ENCODE measurements at places on chromosomes 3 and 15.

DNA sequence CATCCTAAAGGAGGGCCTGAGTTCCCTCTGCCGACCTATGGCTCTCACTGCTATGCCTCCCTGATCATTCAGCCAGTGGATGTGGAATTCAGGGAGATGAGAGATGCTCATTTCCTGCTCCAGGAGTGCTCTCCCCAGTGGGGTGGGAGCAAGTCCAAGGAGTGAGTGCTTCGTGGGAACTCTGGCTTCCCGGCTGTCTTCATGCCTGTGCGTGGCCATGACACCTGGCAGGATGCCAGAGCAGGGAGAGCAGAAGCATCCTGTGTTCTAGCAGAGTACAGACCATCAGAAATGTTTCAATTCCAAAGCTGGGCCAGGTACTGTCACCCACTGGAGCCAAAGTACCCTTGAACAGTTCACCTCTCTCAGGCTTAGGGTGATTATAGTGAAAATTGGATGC lies 45.1 kb downstream of the APH1B start:
- no peak for DNase-seq

- no peak for DNase-seq
Measured at GRCh38 chr3:135191708-135192107, 396.6 kb downstream of the EPHB1 start.

DNA sequence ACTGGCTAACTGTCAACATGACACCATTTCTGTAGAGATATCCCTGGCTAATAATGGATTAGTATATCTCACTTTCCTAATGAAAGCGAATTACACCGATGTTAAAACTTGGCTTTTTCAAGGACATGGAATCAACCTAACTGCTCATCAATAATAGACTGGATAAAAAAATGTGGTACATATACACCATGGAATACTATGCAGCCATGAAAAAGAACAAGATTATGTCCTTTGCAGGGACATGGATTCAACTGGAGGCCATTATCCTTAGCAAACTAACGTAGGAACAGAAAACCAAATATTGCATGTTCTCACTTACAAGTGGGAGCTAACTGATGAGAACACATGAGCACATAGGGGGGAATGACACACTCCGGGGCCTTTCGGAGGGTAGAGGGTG lies 62.6 kb downstream of the ZIC1 start:
- DNase-seq, result no peak

- no peak for DNase-seq
Measured at GRCh38 chr3:78799681-78800080, 968.1 kb downstream of the ROBO1 start.

GRCh38 chr3:144444061-144444460 lies 472.4 kb downstream of the DIPK2A start:
- DNase-seq, result no peak

DNA sequence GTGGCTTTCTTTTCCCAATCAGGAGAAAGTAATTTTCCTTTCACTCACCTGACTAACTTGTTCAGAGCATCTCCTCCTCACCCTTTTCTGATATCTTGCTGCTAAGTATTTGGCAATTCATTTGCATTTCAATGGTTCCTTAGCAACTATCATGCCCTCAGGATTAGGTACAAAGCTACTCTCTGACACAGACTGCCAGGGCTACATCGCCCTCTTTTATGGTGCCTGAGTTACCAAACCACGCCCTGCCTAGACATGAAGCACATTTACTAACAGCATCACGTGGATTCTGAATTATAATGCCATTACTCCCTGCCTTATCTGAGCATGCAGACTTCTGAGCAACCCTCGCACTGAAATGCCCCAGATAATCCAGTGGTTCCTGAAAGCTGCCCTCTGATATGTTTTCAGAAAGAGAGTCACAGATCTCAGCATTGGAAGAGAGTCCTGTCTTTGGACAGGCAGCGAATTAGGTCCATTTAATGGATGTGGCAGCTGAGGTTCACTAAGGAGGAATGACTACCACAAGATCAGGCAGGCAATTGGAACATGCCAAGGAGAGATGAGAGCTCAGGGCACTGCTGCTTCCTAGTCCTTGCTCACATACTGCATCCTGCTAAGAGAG lies 14.5 kb downstream of the EPHB1 start:
- DNase-seq, result no peak

GRCh38 chr3:114892880-114893279 lies 254.2 kb downstream of the ZBTB20 start:
- no peak for DNase-seq

DNA sequence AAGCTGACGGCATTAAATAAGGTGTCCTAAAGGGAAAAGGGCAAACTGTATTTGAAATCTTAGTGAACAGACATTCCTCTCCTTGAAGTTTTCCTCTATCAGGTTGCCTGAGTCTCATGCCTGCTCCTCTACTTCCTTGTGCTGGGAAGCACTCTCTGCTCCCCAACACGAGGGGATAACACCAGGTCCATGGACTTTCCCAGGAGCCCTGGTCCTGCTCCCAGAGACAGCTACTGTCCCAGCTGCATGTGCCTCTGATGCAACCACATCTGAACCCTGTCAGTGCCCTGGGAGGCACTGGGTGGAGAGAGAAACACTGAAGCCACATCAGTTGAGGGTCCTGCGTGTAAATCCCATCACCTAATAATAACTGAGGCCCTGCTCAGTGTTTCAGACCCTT lies 7.4 kb downstream of the TLR9 start:
- DNase-seq, result no peak

DNA sequence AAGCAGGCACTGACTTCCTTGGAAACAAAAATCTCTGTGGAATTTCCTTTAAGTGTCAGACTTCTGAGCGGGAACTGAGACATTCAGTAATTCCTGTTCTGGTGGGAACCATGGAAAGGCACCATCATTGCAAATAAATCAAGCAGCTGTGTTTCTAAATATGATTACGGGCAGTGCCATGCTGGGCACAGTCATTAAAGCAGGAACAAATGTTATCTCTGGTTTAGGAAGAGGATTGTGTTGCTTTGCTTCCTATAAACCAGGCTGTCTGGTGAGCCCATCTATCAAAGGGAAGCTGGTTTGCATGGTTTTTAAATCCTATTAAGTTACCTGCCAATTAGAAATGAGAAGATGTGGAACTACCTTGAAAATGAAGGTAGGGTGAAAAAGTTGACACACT lies 86.7 kb downstream of the EBLN2 start:
- DNase-seq, result no peak

DNA sequence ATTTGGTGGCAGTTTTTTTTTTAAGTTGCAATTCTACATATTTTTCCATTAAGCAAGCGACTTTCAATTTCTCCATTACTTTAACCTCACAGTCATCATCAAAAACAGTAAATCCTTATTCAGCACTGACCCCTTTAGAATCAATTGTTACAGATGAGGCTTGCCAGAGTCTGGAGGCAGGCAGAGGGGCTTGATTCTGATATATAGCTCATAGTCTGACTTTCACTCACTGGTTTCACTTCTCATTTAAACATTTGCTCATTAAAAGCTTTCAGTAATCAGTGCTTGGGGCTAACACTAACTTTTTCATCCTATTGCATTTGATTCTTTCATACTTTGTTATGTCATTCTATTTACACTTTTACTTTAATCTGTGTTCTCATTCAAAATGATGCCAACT lies 88.4 kb downstream of the PYDC2 start:
- DNase-seq, result no peak

- no peak for DNase-seq
Measured at GRCh38 chr3:26714485-26714884, 91.9 kb downstream of the LRRC3B start.

GRCh38 chr3:94775746-94776145 lies 712.9 kb downstream of the NSUN3 start:
- no peak for DNase-seq

- DNase-seq, result no peak
Measured at GRCh38 chr15:23594252-23594770, 28.8 kb downstream of the MKRN3 start.

GRCh38 chr3:122123850-122124249 lies 59.6 kb upstream of the CASR start:
- no peak for DNase-seq

GRCh38 chr3:64848127-64848800 lies 160.5 kb upstream of the ADAMTS9 start:
- DNase-seq, result no peak

- DNase-seq, result no peak
Measured at GRCh38 chr3:30227571-30228301, 378.7 kb upstream of the TGFBR2 start.

GRCh38 chr15:51192521-51193280 lies 98.0 kb upstream of the TNFAIP8L3 start:
- peak; percentile 20 for DNase-seq

DNA sequence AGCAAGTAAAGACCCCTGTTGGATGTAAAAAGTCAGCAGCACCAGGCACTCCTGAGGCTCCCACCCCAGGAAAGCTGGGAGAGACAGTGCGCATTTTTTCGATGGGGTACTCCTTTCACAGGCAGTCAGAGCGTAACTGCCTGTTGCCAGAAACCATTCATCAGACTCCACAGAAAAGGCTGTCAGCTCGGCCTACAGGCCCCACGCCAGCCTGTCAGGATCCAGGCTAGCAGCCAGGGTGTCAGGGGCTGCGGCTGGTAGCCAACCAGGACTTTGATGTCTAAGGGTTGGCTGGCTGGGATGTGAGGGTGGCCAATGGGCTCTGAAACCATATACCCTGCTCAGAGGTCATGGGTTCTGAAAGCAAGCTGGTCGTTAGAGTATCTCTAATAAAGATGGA lies 164.5 kb downstream of the WNT5A start:
- DNase-seq, result no peak

DNA sequence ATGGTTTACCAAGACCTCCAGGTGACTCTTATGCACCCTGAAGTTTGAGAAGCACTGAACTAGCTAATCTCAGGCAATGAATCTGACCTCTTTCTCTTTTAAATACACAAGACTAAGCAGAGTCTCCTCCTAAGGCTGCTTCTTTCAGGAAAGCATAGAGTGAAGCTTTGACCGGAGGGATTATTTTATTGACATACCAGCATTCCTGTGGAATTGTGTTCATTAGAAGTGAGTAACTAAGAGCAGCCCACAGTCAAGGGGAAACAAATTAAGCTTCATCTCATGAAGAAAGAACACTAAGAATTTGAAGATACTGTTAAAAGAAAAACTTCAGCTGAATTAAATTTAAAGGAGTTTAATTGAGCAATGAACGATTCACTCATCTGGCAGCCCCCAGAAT lies 963.5 kb downstream of the NTRK3 start:
- DNase-seq, result no peak

DNA sequence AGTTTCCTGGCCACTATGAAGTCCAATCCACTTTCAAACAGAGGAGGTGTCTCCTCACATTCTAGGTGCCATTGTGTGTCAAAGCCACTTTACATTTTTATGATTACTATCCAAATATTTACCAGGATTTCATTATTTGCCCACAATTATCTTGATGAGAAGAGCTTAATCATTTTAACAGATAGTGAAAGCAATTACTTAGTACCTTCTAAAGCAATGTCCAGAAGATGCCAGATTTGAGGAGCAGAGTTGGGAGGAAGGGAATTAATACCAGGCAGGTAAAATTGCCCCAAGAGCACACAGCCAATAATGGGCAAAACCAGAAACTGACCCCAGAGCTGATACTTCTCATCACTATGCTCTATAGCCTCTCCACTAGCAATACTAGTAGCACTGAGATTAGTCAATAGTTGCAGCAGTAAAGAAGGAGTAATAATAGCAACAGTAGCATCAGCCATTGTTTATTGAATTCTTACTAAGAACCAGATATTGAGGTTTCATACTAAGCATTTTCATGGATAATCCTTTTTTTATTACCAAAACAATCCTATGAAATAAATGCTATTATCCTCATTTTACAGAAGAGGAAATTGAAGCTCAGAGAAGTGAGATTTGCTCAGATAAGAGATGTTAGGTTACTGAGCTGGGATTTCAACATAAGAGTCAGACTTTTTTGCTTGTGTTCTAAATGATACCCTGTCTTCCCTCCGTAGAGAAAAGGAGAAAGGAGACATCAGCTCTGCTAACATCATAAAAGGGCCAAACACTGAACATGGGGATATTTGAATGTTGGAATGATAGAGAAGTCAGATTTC lies 509.3 kb upstream of the CFAP20DC start:
- DNase-seq, result no peak

DNA sequence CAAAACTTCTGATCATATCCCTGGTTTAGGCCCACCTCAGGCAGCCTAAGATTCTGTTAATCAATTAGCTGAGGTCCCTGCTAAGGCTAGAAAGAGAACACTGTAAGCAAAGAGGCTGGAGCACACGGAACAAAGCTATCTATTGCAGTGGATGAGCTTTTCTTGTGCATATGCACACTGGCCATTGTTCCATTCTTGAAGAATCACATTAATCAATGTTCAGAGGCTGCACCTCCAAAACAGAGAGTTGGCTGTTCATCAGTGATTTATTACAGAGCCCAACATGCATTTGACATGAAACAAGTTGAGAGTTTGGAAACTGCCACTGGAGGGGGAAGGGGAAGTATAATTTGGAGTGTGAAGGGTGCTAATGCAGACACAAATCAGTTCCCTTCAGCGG lies 873.0 kb downstream of the ROBO1 start:
- no peak for DNase-seq

DNA sequence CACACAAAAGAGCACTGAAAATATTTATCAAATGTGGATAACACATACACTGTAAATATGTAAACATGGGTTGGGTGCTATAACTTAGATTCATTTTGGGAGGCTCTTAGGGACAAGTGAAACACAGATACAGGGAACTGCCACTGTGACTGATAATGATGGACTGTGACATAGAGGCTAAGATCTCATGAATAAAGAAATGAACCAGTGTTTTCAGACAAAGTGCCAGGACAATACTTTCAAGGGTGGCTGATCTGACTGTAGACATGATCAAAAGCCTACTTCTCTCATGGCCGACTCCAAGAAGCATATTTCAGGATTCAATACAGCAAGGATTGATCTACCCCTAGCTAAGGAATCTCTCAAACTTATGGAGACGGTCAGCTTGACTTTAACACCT lies 353.8 kb downstream of the FGF12 start:
- DNase-seq, result no peak

DNA sequence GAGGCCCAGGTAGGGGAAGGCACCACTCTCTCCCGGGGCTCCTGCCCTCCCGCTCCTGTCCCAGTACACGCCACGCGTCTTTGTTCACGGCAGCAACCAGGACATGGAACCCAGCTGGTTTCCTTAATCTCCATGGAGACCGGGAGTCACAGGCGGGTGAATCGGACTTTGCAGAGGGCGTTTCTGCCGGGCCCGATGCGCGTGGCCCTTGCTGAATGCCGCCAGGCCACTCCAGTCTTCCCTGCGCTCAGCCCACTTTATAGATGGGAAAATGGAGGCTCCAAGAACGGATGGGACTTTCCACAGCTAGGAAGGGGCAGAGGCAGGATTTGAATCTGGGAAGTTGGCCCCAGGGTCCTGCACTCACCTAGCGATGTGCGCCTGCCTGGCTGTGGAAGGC lies 7.4 kb downstream of the PLXND1 start:
- no peak for DNase-seq

Measured in GM12878 (cell line).